Activated CD4-positive, alpha-beta T cell treated with anti-CD3 and anti-CD28 coated beads for 24 hours (primary cell): ENCODE measurements at places on chromosomes 3 and 15.

GRCh38 chr15:38080651-38081275 is 146.3 kb downstream of the TMCO5A start:
- no peak for DNase-seq

DNA sequence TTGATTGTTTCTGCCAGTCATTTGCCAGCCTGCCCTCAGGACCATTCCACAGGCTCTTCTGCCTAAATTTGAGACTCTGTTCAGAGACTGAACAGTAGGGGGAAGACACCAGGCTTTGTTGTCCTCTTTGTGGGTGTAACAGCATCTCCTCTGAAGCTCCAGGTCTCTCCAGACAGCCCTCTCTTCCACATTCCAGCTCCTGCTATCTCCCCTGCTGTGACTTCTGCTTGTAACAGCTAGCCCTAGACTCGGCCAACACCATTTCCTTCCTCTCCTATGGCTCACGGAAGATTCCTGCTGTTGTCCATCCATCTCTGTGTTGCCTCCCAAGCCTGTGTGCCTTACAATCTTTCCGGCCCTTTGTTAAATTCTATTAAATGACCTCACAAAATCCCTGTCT is 40.2 kb downstream of the SUCLG2 start:
- no peak for DNase-seq

GRCh38 chr15:98796685-98797357 is 148.5 kb downstream of the IGF1R start:
- no peak for DNase-seq

DNA sequence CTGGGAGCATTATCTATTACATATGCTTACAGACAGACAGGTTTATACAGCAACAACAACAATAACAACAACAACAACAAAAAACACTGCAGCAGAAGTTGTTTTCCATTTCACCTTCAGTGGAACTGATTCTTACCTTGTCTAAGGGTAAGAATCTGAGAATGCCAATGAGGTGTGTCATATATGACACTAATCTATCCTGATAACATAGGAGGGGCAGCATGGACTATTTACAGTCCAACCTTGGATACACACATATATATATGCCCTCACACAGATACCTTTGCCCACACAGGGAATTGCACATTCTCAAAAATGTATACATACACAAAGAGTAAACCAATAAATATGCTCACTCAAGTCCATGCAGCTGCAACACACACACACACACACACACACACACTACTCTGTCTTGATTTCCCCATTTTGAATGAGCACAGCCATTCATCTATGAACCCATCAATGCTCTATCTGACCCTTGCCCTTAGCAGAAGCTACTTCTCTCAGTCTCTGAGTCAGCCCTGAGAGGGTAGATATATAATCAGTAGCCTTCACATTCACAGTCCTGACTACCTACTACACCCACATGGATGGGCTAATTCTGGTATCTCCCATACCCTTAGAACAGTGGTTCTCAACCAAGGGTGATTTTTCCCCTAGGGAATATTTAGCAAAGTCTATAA is 9.7 kb upstream of the TRANK1 start:
- no peak for DNase-seq

GRCh38 chr15:55526559-55527036 is 18.6 kb upstream of the DNAAF4 start:
- no peak for DNase-seq

- no peak for DNase-seq
These were observed 15.7 kb upstream of the PPARG start for GRCh38 chr3:12273045-12273695.

- no peak for DNase-seq
These were observed 2.0 kb upstream of the PFKFB4 start for GRCh38 chr3:48558493-48559134.

GRCh38 chr3:168753724-168754123 is 658.0 kb upstream of the GOLIM4 start:
- DNase-seq: no peak
